ENCODE measurements at places on chromosomes 11 and 22.

- DNase-seq = no peak
Measured at GRCh38 chr11:8375932-8376331, 112.3 kb upstream of the LMO1 start.

- no peak for DNase-seq
Measured at GRCh38 chr11:848380-848931, 5.8 kb downstream of the TSPAN4 start.

DNA sequence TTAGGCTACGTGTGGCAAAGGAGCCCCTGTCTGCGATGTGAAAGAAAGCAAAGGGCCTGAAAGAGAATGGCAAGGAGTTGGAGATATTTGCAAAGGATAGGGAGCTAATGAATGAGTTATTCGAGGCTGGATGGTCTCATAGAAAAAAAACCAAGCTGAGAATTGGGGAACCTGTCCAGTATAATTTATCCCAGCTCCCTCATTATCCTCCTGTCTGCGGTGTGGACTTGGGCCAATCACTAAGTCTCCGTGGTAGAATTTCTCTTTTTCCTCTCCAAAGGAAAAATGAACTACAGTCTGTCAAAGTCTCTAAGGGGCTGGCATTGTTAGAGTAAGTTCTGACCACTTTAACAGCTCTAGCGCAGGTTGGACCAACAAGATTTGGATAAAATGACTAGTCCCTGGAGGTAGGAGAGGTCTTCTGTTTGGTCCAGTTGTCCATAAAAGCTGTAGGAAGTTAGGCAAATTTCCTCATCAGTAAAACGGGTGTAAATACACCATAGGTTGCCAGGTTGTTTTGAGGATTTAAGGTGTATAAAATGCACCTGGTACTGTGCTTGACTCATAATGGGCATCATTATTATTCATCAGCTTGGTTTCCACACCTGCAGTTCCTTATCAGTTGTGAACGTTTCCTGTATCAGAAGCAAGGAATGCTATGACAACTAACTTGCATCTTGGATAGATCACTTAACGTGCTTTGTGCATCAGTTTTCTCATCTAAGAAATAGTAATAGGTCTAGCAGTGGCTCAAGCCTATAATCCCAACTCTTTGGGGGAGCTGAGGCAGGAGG lies 10.3 kb upstream of the CDON start:
- no peak for DNase-seq

GRCh38 chr11:43987384-43988039 lies 45.1 kb downstream of the C11orf96 start:
- DNase-seq = no peak

GRCh38 chr11:102886999-102887398 lies 12.2 kb upstream of the MMP12 start:
- no peak for DNase-seq

- DNase-seq = no peak
Measured at GRCh38 chr11:13667795-13668101, 720 bp upstream of the FAR1 start.

DNA sequence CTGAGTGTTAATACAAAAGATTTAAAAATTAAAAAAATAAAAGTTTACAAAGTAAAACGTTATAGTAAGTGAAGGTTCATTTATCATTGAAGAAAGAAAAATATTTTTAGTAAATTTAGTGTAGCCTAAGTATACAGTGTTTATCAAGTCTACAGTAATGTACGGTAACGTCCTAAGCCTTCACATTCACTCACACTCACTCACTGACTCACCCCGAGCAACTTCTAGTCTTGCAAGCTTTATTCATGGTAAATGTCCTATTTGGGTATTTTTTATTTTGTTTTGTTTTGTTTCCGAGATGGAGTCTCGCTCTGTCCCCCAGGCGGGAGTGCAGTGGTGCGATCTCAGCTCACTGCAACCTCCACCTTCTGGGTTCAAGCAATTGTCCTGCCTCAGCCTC lies 8.8 kb downstream of the CASTOR1 start:
- DNase-seq = peak; percentile 29

GRCh38 chr11:74249496-74249895 lies 61.9 kb downstream of the P4HA3 start:
- no peak for DNase-seq

DNA sequence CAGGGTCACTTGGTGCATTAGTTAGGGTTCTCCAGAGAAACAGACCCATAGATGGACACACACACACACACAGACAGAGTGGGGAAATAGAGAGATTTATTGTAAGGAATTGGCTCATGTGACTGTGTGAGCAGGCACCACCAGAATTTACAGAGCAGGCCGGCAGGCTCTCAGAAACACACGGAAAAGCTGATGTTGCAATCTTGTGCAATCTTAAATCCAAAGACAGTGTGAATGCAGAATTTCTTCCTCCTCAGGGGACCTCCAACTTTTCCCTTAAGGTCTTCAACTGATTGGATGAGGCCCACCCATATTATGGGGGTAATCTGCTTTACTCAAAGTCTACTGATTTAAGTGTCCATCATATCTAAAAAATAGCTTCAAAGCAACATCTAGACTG lies 49.8 kb downstream of the APIP start:
- peak; percentile 34 for DNase-seq

DNA sequence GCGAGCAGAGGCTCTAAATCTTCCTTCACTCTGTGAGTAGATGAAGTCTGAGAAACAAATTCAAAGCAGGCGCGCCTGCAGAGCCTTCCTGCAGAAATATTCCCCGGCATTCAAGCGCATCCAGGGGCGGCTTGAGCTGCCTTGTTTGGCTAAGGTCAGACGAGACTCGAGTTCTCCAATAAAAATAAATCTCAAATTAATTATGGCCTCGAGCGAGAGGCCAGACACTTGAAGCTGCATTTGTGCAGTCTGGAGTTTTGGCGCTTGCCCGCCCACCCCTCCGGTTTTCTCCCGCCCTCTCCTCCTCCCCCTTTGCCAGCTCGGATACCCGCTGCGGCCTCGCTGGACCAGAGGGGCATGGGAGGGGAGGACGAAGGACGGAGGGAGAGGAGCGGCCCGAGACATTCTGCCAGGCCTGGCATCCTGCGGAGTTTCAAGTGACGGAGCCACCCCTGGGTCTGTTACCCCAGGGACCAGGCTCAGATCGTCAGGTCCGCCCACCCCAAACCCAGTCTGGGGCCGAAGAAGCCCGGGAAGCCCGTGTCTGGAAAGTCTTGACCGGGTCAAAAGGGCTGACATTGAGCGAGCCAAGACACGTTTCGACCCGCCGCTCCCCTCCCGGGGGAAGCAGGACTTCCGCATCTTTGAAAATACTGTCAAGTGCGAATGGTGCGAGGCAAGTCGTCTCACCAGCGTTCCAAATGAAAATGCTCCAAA lies 3.8 kb upstream of the FLI1 start:
- DNase-seq = no peak

- DNase-seq = no peak
Measured at GRCh38 chr11:36751335-36751781, 153.3 kb upstream of the RAG2 start.

DNA sequence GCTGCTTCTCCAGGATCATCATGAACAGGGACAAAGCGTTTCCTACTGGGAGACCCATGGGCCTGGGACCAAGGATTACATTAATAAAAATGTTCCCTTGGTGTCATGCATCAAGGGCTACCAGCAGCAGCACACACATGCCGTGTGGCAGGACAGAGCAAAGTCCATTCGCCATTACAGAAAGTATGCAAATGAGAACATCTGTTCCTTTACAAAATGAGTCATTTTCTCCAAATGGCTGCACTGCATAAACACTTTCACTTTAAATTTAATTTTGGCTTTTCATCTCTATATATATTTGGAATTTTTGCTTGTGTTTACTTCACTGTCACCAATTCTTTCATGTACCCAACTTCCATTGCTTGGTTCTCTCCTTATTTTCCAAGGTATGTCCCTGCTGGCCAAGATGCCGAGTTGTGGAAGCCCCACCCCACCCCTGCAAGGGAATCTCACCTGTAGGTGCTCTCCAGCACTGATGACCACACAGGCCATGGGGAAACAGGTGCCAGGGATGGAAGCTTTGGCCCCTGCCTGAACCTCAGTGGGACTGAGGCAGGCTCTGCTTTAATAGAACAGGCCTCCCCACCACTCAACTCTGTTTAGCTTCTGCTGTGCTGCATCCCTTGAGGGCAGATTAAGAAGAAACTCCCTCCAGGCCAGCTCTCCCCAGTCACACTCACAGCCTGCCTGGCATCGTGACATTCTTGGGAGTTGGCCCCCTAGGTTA lies 15.6 kb upstream of the GNAZ start:
- no peak for DNase-seq

- no peak for DNase-seq
Measured at GRCh38 chr11:67438158-67438902, 848 bp upstream of the PTPRCAP start.

GRCh38 chr22:18063306-18063705 lies 14.5 kb upstream of the PEX26 start:
- no peak for DNase-seq

DNA sequence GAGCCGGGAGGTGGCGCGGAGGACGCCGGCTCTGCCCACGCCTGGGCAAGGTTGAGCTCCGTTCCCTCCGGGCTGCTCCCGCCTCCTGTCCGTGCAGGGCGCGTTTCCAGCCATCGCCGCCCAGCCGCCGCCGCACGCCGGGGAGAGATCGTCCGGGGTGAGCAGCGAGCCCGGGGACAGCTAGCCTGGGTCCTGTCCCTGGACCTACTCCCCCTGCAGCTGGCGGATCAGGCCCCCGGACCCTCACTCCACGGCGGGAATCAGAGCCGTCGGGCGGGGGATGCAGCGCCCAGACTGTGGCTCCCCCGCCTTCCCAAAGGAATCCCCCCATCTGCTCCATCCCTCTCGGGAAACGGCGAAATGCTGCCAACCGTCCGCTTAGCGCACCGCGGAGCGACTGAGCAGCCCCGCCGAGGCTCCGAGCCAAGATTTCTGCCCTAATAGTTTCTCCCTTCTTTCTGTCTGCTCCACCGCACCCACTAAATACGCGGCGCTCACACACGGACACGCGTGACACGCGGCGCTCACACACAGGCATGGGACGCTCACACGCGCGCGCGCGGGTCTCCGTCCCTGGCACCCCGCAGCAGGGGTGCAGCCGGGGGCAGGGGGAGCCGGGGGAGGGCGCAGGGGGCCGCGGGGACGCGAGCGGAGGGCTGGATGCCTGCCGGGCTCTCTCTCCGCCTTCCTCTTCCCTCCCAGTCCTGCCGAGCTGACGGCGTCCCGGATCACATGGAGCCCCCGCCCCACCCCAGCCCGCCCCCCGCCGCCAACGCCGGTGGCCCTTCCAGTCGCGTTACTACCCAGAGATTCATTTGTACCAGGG lies at the start of gene KCNJ5:
Gene KCNJ5, plus strand, starts transcription at position 814 of the 826 bp plus-strand sequence. CDS start 19,918 bp downstream, outside the sequence.
- DNase-seq = peak; percentile 21

GRCh38 chr11:130464291-130464812 lies 15.9 kb downstream of the ADAMTS15 start:
- no peak for DNase-seq

- no peak for DNase-seq
Measured at GRCh38 chr11:87851234-87851633, 324.0 kb downstream of the RAB38 start.
